ENCODE measurements at places on chromosomes 7 and 10. TPM values are rescaled to one million over a fixed set of nuclear protein-coding genes. Genes with fewer than 3 reads are reported as not detected.

Gene CNPY1
- not detected for total RNA-seq

DNA sequence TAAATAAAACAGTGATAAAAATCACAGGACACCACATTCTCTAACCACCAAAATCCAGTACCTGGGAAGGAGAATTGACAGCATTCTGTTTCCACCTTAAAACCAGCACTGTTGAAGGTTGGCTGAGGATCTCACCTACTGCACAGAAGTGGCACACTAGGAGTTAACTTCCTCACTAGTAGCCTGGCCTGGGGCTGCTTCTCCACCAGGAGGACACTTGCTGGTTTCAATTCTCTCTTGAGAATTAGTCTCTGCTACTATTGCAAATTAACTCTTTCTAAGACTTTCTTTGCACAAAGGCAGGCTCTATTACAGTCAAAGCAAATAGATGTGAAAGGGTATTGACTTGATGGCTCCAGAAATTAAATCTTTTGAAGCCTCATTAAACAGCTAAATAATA, 2.3 kb upstream of the CTTNBP2 start:
- H3K27ac ChIP-seq = no peak overlapping the region
- peaks cover 38% of the 10 kb centered on the region for H3K27me3 ChIP-seq
- H3K4me1 ChIP-seq = peaks cover 4% of the 10 kb centered on the region
- no peak for DNase-seq
- peaks cover 3% of the 10 kb centered on the region for H3K36me3 ChIP-seq

- no peaks in the 10 kb centered on the region for H3K27me3 ChIP-seq
- no peaks in the 10 kb centered on the region for H3K36me3 ChIP-seq
- peak; percentile 53 for DNase-seq
- no peaks in the 10 kb centered on the region for H3K4me1 ChIP-seq
- no peak overlapping the region for H3K27ac ChIP-seq
Measured at GRCh38 chr10:36888925-36889573, 236.3 kb upstream of the ANKRD30A start.

Gene NPSR1
- not detected for total RNA-seq

- H3K27me3 ChIP-seq = no peaks in the 10 kb centered on the region
- H3K27ac ChIP-seq = no peak overlapping the region
- no peak for DNase-seq
Measured at GRCh38 chr10:132836832-132837540, 51.0 kb upstream of the NKX6-2 start.

Data from activated CD8-positive, alpha-beta memory T cell treated with anti-CD3 and anti-CD28 coated beads, Interleukin-2, amount 10 ng/mL, durations not matched to agents 7 days and 5 days (primary cell).